ENCODE measurements at places on chromosomes 11 and 22.

GRCh38 chr11:101336858-101337257 lies 207.2 kb upstream of the PGR start:
- DNase-seq, result no peak

DNA sequence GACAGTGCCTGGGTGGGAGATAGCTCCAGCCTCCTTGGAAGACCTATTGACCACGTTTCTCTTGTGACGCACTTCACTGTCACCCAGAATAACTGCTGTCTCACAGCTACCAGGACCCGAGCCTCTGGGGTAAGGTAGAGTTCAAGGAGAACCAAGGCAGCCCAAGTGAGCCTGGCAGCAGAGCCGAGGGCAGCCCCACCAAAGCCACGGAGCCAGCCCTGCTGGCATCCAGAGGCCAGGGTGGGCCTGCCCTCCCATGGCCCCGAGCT lies 32.8 kb downstream of the RSPH14 start:
- DNase-seq, result no peak

DNA sequence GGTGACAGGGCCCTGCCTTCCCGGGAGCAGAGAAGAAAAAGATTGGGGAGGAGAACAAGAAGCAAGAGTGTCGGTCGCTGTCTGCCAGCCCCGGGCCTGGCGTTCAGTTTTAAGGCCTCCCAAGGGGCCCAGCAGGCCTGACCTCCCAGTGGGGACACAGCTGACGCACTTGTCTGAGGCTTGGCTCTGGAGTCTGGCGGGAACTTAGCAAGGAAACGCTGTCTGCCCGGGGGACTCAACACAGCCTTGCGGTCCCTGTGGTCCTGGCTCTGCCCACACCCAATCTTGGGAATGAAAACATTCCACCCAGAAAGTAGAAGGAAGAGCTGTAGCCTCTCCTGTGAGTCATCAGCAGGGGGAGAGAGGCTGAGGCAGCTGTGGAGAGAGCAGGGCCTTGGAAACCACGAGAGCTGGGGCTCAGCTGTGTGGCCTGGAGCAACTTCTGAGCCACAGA lies 54.4 kb downstream of the TRAF6 start:
- DNase-seq, result peak; percentile 99

- no peak for DNase-seq
Observed at GRCh38 chr22:49746065-49746464, 81.6 kb downstream of the BRD1 start.

GRCh38 chr22:38706101-38706900 lies 557 bp downstream of the GTPBP1 start:
- peak; percentile 64 for DNase-seq

DNA sequence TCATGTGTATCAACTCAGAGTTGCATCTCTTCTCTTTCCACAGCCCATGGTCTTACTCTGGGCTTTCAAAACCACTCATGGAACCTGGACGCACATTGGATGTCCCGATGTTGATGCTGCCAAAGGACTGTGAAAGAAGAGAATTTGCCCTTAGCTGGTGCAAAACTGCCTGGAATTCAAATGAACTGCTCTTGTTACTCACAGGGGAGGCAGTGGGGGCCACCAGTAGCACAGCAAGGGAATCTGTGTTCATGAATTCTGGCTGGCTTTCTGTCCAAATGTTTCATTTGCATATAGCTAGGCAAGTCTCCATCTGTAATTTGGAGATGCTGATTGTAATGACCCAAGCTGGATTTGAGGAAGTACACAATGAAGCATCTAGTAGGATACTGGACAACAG lies 24.9 kb downstream of the LMO2 start:
- no peak for DNase-seq

DNA sequence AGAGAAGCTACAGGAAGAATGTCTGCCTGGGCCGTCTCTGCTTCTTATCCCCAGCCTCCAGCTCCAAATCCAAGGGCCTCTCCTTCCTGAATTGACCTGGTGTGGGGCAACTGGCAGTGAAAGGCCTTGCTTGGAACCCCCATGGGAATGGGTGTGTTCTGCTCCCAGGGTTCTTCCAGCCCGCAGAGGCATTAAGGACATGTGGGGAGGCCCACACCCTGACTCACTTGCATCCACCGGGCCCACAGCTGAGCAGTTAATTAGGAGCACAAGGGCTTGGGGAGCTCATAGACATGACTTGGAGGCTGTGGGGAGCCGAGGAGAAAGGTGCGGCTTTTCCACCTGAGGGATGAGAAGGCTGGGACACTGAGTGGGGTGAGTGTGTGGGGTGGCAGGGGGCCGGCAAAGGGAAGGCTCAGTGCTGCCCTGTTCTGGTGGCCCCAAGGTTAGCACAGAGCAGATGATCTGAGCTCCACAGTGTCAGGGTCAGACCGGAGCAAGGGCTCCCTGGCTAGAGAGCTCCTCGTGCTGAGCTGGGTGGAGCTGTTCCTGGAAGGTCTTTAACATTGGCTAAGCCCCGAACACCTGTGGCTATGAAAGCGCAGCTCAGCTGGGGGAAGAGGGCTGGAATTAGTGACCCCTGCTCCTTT lies 64.5 kb upstream of the NECTIN1 start:
- no peak for DNase-seq

GRCh38 chr11:117420143-117420485 lies 92.5 kb downstream of the CEP164 start:
- no peak for DNase-seq

DNA sequence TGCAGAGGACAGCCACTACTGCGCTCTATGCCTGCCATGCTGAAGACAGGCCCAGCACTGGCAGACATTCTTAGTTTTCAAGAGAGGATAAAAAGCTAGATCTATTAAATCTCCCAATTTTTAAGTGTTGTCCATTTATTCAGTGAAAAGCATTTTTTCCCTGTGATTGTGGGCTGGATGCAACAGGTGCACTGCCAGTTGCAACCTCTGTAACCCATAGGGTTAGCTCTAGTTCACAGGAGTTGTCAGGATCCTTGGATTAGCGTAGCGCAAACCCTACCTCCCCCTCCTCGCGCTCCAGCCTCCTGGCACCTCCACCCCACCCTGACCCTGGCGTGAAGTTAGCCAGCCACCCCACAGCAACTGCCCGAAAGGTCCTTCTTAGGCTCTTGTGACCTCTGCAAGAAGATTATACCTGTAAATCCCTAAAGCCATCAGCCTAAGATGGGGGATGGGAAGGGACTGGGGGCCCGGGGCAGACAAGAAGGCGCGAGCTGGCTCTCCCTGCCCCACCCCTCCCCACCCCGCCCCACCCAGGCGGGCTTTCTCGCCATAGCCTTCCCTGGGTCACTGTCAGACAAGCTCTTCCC lies 30.9 kb downstream of the EIF3F start:
- no peak for DNase-seq

DNA sequence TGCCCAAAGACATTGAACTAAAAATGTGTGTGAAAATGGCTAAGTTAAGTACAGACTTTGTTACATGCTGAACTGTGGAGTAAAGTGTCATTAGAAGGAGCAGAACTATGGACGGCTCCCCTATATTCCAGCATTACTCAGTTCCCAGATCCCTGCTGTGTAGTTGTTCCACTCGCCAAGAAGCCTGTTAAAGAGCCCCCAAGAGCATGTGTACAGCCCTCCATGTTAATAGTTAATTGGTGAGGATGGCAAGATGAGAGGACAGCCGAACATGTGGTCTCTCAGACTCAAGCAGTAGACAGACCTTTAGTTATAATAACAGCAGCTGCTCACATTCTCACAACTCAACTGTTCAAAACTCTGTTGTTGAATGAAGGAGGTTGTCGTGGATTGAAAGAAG lies 127.4 kb downstream of the ELP4 start:
- no peak for DNase-seq

- DNase-seq, result peak; percentile 81
Observed at GRCh38 chr22:45441138-45441537, 27.6 kb downstream of the RIBC2 start.

DNA sequence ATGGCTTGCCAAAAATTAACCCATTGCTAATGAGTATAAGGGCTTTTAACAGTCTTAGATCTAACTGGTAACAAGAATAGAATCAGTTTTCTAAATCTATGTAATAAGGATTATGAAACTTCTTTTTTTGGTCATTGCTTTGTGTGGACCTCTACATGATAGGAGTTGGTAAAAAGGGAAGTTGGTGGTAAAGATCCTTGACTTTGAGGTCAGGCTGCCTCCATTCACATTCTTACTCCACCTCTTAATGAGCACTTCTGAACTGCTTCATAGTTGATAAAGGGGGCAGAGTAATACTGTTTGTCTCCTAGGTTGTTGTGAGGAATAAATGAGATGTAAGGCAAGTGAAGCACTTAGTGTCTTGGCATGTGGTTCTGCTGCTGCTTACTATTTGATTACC lies 10.6 kb downstream of the EIF3M start:
- DNase-seq, result no peak

DNA sequence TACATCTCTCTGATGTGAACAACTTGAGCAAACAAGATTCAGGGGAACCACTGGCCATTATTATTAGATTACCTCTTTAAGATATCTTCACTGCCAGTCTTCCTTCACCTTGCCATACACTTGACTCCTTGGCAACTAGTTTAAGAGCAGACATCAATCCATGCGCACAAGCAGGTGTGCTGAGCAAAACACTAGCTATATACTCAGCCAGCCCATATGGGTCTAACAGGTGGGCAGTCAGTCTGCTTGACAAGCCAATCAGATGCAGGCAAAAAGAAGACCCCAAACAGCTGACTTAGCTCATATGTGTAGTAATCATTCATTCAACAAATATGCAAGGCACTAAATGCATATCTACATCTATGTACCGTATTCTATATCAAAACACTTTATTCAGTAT lies 101.2 kb downstream of the SIK3 start:
- no peak for DNase-seq

DNA sequence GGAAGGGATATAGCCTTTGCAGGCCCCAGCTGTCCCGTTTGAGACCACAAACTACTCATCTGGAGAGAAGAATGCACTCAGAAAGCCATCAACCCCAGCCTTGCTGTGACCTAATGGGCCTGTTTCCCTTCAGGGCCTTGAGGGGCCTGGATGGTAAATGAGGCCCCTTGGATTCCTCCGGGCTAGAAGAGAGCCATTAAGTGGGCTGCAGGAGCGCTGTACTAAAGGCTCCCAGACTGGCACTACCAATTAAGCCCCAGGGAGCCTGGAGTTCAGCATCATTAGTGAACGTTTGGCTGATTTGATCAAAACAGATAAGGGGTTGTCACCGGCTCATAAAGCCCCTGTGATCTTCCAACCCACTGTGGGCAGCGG lies 23.0 kb downstream of the CD5 start:
- DNase-seq, result no peak

DNA sequence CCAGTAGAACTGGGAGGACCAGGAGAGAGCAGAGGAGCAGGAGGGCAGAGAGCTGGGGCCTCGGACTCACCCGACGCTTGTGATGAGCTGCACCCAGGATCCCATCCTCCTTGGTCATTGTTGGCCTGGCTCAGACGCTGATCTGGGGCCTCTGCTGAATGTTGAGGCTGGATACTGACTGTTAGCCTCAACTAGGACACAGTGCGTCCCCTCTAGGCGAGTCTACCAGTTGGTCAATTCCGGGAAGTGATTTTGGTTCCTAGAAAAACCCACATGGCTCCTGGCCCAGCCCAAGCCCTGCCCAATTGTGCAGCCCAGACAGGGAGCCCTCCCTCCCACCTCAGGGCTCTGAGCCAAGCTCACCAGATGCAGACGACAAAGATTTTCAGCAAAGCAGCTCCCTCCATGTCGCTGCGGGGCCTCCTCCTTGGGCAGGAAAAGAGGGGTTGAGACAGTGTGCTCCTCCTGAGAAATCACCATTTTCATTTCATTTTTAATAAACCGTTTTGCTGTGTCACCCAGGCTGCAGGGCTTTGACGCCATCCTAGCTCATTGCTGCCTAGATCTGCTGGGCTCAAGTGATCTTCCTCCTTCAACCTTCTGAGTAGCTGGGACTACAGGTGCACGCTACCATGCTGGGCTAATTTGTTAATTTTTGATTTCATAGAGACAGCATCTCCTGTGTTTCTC lies at the start of gene APOL4:
Gene APOL4 (minus strand): TSS at position 180 of the 690 bp plus-strand sequence. CDS start 75 bp downstream, at position 105.
- DNase-seq, result peak; percentile 39

All from astrocyte of the hippocampus (primary cell).